ENCODE measurements at places on chromosomes 11 and 22.
A peak's percentile ranks its signal among the peaks of the same experiment; 100 is the strongest.

DNA sequence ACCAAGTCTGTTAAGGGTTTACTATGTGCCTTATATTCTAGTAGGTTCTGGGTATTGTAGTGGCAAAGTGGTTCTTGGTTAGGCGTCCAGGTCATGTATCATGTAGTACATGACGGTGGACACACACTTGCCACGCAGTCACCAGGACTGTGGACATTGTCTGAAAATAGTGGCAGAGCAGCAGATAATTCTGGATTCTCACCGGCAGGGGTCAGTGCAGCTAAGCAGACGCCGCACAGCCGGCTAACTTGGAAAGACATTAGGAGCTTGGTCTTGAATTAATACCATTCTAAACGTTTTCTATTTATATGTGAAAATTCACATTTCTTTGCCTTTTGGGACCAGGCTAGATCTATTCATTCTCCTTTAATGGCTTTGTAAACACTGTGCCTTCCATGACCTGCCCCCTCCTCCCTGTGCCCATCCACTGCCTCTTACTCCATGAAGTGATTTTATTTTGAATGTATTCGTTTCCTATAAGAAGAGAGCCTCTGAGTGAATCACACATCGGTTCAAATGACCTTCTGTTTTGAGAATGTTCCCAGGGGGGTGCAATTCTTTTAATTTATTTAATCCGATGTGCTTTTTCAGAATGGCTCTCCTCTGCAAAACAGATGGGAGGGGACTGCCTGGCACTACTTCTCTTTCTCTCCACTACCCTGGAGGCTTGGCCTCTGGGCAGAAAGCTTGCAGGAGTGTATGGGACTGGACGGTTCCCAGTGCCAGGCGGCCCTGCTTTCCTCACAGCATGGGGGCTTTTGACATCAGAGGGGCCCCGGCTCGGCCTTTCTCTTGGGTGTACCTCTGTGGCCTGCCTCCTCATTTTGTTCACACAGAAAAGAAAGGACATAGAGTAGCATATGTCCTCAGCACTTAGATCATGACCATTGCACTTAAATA is 378.0 kb downstream of the NTM start:
- no peak overlapping the region for H3K4me3 ChIP-seq
- H3K4me1 ChIP-seq: no peaks in the 10 kb centered on the region
- H3K36me3 ChIP-seq: no peaks in the 10 kb centered on the region
- H3K27me3 ChIP-seq: no peaks in the 10 kb centered on the region

DNA sequence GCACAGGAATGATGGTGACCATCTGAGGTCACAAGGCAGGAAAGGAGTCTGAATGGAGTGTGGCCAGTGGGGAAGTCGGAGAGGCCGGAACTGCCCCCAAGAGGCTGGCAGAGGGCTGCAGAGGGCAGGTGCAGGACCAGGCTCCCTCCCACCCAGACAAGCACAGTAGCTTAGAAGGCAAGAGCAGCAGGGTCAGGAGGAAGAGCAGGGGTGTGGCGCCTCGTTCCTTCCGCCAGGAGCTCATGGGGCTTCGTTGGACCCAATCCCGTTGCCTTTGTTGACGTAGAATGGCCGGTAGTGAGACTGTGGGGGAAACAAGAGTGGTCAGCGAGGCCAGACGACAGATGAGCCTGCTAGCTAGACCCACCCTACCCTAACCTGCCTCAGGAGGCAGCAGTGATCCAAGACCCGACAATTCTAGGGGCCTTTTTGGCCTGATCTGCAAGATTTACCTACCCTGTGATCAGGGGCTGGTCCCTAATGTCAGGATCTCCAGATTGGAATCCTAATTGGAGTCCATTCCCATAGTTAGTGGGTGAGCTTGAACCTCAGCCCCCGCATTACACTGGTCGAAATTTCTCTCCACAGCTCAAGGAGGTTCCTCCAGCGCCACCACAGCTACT is 25.6 kb downstream of the TRIM29 start:
- no peak overlapping the region for H3K4me3 ChIP-seq
- H3K27me3 ChIP-seq: no peaks in the 10 kb centered on the region
- H3K36me3 ChIP-seq: no peaks in the 10 kb centered on the region
- H3K27ac ChIP-seq: no peak overlapping the region

GRCh38 chr22:43782448-43782847 is 29.7 kb downstream of the EFCAB6 start:
- no peak overlapping the region for H3K4me3 ChIP-seq
- H3K4me1 ChIP-seq: no peaks in the 10 kb centered on the region
- no peaks in the 10 kb centered on the region for H3K36me3 ChIP-seq

DNA sequence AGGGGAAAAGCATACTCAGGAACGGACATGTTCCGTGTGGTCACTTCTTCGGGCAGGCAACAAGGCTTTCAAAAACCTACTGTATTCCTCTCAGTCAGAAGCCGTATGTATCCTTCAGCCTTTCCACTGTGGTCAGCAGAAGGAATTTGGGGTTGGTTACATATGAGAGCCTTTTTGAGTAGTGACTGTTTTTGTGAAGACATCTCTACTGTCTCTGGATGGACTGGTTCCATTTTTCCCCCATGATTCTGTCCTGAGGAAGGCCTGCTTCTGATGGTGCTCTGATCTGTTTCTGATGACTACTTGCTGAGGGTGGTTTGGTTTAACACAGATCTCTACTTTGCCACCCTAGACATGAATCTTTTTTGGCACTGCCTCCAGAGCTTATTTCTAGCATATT is 63.7 kb upstream of the HORMAD2 start:
- H3K27me3 ChIP-seq: no peaks in the 10 kb centered on the region
- H3K27ac ChIP-seq: no peak overlapping the region
- H3K36me3 ChIP-seq: peaks cover 18% of the 10 kb centered on the region
- no peak for DNase-seq
- H3K4me3 ChIP-seq: no peak overlapping the region

GRCh38 chr11:95443386-95443785 is 212.4 kb upstream of the SESN3 start:
- H3K4me3 ChIP-seq: no peak overlapping the region
- peaks cover 2% of the 10 kb centered on the region for H3K27me3 ChIP-seq
- no peaks in the 10 kb centered on the region for H3K4me1 ChIP-seq
- DNase-seq: no peak

DNA sequence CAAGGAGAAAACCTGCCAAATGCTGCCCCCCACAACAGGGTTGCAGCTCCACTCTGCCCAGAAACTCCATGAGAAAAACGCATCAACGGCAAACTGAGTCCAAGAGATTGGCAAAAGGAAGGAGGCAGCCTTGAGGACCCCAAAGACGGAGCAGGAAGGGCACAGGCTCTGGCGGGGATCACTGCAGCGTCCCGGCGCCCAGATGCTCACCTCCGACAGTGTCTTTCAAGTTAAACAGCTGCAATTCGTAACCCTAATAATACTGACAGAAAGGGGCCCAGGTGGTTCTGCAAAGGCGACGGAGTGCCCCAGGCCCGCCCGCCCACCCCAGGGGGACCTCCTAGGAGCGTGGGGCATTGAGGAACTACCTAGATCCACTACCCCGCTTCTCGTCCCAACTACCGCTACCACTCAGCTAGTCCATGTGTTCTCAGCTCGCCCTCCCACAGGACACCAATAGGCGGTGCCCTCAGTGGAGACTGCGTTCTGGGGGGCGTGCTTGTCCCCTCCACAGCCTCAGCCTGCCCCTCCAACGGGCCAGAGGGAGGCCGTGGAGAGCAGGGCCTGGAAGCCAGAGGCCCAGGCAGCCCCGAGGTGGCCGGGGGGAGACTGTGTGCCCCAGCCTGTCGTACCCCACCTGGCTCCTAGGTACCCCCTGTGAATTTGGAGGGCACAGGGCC is 127.4 kb downstream of the PHF21B start:
- peaks cover 2% of the 10 kb centered on the region for H3K36me3 ChIP-seq
- no peaks in the 10 kb centered on the region for H3K27me3 ChIP-seq
- no peaks in the 10 kb centered on the region for H3K4me1 ChIP-seq
- no peak overlapping the region for H3K4me3 ChIP-seq
- no peak for DNase-seq
- H3K27ac ChIP-seq: no peak overlapping the region

GRCh38 chr11:69563946-69564775 is 76.8 kb upstream of the CCND1 start:
- H3K36me3 ChIP-seq: no peaks in the 10 kb centered on the region
- H3K27me3 ChIP-seq: no peaks in the 10 kb centered on the region
- DNase-seq: peak; percentile 39
- H3K4me3 ChIP-seq: no peak overlapping the region

GRCh38 chr11:1628506-1629325 is 859 bp upstream of the KRTAP5-5 start:
- H3K27ac ChIP-seq: no peak overlapping the region
- DNase-seq: peak; percentile 51
- no peak overlapping the region for H3K4me3 ChIP-seq
- no peaks in the 10 kb centered on the region for H3K36me3 ChIP-seq

GRCh38 chr11:91220476-91221202 is 997.8 kb upstream of the CHORDC1 start:
- no peak overlapping the region for H3K27ac ChIP-seq
- no peak overlapping the region for H3K4me3 ChIP-seq
- H3K4me1 ChIP-seq: no peaks in the 10 kb centered on the region
- DNase-seq: no peak
- H3K27me3 ChIP-seq: no peaks in the 10 kb centered on the region

- H3K36me3 ChIP-seq: peaks cover 2% of the 10 kb centered on the region
- H3K4me1 ChIP-seq: peaks cover 5% of the 10 kb centered on the region
- H3K4me3 ChIP-seq: no peak overlapping the region
- H3K27me3 ChIP-seq: no peaks in the 10 kb centered on the region
Observed at GRCh38 chr22:38868886-38869381, 3.1 kb downstream of the CBX6 start.

DNA sequence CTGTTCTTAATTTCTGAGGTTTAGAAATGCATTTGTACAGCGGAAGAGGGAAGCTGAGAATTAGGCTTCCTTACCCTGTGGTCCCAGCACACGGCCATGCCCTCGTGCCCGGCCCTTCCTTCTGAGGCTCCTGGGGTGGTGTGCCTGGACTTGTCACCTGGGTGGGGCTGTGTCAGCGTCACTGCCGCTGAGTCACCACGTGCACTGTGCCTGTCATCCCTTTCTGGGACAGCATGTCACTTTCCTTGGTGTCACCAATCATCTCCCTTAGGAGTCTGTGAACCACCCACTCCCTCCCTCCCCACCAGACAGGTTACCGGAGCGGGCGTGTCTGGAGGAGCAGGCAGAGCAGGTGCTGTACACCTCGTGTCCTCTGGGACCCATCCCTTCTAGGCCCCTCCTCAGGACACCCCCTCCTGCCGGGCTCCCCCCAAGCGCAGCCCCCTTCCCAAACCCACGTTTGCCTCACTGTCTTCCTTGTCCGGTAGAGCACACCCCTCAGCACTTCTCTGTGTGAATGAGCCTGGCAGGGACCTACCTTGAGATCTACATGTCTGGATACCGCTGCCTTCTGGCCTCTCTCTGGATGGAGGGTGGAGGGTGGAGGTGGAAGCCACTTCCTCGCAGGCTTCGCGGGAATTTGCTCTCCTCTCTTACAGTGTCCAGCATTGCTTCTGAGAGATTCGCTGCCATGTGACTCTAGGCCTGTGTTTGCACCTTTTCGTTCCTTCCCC is 367.6 kb downstream of the TBC1D22A start:
- DNase-seq: no peak
- no peaks in the 10 kb centered on the region for H3K36me3 ChIP-seq
- no peak overlapping the region for H3K4me3 ChIP-seq
- H3K27ac ChIP-seq: no peak overlapping the region
- no peaks in the 10 kb centered on the region for H3K27me3 ChIP-seq

- no peak for DNase-seq
- H3K4me1 ChIP-seq: no peaks in the 10 kb centered on the region
- no peaks in the 10 kb centered on the region for H3K27me3 ChIP-seq
- no peaks in the 10 kb centered on the region for H3K36me3 ChIP-seq
- H3K27ac ChIP-seq: no peak overlapping the region
- H3K4me3 ChIP-seq: no peak overlapping the region
Observed at GRCh38 chr11:35281169-35281688, 138.1 kb downstream of the SLC1A2 start.

GRCh38 chr11:86047275-86047991 is 21.5 kb downstream of the PICALM start:
- H3K27ac ChIP-seq: no peak overlapping the region
- no peak for DNase-seq
- H3K4me1 ChIP-seq: peaks cover under 1% of the 10 kb centered on the region
- no peak overlapping the region for H3K4me3 ChIP-seq
- no peaks in the 10 kb centered on the region for H3K27me3 ChIP-seq

DNA sequence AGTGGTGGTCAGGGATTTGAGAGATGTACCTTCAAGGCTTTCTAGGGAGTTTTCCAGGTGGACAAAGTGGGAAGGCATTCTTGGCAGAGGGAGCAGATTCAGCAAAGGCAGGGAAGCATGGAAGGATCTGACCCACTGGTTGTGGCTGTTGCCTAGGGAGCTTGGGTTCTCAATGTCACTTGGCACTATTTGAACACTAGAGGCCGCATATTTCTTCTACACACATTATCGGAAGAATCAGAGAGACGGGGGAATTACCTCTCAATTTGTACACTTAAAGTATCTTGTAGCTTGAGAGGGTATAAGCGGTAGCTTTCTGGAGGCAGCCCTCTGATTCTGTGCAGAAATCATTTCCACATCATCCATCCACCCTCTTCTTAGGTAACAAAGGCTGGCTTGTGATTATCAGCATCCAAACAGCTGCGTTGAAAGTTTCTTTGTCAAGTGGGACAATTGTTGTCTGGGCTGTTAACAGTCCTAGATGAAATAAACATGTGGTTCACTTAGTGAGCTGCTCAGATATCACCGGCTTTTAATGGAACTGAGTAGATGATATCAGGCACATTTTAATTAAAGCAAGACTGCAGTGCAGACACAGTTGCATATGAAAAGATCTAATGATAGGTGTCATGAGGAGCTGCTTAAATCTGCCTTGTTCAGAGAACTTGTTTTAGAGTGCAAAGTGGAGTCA is 2.6 kb downstream of the NELL1 start:
- H3K36me3 ChIP-seq: no peaks in the 10 kb centered on the region
- no peak overlapping the region for H3K27ac ChIP-seq
- peaks cover 3% of the 10 kb centered on the region for H3K4me1 ChIP-seq
- H3K4me3 ChIP-seq: no peak overlapping the region
- peak; percentile 42 for DNase-seq

DNA sequence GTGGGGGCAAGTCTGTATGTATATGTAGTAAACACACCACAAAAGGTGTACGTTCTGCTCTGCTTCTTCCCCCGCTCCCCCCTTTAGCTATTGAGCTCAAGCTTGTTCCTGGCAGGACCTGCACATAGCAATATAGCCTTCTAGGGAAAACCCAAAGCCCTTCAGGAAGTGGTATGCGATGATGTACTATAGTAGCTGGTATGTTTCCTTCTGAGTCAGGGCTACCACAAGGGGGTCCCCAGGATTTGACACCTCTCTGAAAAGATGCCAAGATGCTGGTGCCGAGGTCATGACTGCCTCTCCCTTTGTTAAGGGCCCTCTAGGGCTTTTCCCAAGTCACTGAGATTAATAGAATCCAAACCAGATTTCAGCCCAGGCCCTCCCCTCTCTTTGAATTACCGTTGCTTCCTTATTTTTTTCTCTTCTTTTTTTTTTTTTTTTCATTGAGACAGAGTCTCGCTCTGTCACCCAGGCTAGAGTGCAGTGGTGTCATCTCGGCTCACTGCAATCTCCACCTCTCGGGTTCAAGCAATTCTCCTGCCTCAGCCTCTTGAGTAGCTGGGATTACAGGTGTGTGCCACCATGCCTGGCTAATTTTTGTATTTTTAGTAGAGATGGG is 268.4 kb downstream of the ETS1 start:
- H3K4me1 ChIP-seq: no peaks in the 10 kb centered on the region
- H3K4me3 ChIP-seq: no peak overlapping the region
- peak; percentile 44 for DNase-seq
- H3K27me3 ChIP-seq: no peaks in the 10 kb centered on the region
- H3K36me3 ChIP-seq: no peaks in the 10 kb centered on the region

Measured in mesendoderm (in vitro differentiated cells).